ENCODE measurements at places on chromosomes 7 and 10.

DNA sequence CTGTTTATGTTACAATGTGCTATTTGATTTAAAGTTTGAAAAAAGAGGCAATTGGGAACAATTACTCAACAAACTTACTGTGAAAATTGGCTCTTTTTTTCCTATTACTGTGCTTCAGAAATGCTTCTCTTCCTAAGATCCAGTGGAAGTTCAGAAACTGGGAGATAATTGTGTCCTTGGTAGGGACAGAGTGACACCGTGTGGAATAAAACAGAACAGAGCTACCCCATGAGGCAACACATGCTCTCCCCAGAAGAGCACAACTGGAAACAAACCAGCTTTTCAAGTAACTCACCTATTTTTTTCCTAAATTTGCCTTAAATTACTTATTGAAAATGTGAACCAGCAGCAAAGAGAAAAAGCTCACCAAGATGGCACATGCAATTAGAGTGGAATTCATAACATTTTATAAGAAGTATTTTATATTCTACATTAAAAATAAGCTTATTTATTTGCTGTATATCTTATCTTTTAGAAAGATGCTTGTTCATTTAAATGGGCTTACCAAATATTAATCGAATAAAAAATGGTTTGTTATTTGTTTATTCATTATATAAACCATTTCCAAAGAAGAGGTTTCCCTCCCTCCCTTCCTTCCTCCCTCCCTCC, 346.1 kb upstream of the ANKRD30A start:
- peak; percentile 81 for DNase-seq

- DNase-seq = no peak
These were observed 4.4 kb upstream of the STEAP4 start for GRCh38 chr7:88310956-88311674.

DNA sequence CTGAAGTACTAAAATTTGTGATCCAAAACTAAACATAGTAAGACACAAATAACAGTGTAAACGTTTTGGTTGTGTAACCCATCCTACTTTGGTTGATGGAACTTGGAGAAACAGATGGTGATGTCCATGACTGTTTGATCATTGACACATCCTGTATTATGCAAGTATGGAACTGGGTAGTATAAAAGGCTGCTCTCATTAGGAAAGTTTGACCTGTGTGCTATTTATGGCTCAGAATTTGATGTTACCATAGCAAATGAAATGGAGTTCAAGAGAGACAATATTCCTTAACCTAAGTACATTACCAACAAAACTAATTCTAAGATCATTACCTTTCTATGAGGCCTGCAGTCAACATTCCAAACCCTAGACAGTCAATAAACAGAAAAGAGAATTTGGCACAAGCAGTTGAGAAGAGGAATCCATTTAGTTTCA, 39.9 kb downstream of the DKK1 start:
- no peak for DNase-seq

DNA sequence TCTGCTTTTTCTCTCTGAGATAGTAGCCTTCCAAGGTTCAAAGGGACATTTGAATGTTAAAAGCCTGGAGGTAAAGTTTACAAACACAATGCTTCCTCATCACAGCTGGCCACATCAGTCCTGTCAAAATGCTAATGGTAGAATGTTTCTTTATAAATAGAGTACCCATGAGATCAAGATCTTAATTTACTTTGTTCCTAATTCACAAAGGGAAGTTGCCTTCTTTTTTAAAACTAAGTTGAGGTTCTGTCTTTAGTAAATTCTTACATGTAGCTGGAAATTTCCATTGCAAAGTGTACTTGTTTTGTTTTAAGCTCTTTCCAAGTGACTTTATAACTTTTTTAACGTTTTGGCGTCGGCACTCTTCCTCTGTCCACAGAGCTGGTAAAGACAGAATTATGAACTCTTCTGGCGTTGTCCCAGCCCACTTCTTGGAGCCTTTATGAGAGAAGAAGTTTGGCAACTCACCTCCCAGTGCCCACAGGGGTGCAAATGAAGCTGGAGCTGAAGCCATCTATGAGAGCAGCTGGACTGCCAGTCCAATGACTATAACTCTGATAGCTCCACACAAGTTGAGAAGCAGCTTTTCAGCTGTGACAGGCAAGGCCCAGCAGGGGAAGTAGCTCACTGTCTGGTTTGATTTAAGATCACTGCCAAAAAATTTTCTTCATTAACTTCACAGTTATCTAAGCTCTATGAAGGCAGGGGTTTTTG, 23.3 kb downstream of the FZD1 start:
- DNase-seq = no peak

- no peak for DNase-seq
These were observed 260.3 kb upstream of the RNF32 start for GRCh38 chr7:156380261-156380660.

DNA sequence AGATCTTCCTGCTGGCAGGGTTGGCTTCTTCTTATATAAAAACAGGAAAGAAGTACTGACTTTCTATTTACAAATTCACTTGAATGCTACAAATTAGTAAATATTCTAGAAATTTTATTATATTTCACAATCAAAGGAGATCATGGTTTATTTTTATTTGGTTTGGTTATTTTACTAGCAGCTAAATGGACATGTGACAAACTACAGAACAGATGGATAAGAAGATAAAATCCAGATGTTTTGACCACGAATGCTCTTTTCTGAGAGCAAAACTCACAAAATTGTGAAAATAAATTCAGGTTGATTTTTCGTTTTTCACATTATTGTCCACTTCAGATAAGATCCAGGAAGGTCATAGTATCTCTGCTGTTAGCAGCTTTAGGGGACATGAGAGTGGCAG, 55.4 kb downstream of the CACNA2D1 start:
- DNase-seq = no peak

- DNase-seq = no peak
These were observed 1127.7 kb upstream of the LRRTM3 start for GRCh38 chr10:65798133-65798532.

DNA sequence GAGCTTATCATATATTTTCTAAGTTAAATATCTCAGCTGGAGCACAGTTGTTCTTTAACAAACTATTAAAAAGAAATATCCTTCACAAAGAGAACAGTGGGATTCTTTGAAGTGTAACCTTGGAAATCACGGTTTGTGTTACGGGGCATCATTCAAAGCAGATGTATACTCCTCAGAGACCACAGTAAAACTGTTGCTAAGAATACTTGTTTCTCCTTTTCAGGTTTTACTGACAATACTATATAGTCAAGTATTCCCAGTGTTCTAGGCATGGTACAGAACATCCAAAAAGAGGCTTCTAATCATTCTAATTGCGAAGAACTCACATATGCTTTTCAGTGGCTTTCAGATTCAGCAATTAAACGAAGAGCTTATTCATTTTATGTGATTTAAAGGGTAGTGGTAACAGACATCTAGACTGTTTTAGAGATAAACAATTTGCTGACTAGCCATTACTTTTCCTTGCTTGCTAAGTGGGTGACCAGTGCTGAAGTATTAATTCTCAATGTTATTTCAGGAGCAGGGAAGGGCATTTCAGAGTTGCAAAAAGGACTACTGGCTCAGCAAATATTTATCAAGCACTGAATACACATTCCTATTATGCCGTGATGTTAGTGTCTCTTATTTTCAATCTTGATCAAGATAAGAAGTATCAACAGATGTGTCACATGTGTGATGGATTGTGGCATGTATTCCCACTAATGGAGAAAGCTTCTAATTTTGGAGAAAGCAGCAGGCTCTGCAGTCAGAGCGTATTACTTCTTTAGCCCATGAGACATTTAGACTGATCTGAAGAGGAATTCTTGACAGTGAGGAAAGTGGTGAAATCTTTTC, 236.8 kb downstream of the RNLS start:
- DNase-seq = peak; percentile 29

- DNase-seq = no peak
These were observed 67.6 kb upstream of the GATA3 start for GRCh38 chr10:7986851-7987250.

DNA sequence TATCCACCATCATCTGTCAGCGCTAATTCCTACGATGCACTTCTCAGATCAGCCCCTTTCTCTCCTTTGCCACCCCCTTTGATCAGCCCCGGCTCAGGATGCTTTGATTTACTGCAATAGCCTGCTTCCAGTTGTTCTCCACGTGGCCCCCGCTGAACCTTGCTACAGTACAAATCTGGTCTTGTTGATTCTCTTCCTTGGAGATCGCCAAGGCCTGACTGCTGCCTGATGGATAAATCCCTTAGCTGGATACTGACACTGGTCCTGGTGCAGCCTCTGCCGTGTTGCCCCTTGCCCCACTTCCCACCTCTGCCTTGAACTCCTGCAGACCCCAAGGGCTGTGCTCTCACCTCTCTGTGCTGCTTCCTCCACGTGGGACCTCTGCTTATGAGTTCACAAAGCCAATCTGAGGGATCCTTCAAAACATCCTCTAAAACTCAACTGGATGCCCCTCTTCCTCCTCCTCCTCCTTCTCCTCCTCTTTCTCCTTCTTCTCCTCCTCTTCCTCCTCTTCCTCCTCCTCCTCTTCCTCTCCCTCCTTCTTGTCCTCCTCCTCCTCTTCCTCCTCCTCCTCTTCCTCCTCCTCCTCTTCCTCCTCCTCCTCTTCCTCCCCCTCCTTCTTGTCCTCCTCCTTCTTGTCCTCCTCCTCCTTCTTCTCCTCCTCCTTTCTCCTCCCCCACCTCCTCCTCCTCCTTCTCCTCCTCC, 15.3 kb downstream of the PLXNA4 start:
- no peak for DNase-seq

- DNase-seq = no peak
These were observed 11.8 kb upstream of the ACSL5 start for GRCh38 chr10:112361951-112362751.
